ENCODE measurements at places on chromosomes 1 and 21. TPM values are rescaled to one million over a fixed set of nuclear protein-coding genes. Genes with fewer than 3 reads are reported as not detected.

DNA sequence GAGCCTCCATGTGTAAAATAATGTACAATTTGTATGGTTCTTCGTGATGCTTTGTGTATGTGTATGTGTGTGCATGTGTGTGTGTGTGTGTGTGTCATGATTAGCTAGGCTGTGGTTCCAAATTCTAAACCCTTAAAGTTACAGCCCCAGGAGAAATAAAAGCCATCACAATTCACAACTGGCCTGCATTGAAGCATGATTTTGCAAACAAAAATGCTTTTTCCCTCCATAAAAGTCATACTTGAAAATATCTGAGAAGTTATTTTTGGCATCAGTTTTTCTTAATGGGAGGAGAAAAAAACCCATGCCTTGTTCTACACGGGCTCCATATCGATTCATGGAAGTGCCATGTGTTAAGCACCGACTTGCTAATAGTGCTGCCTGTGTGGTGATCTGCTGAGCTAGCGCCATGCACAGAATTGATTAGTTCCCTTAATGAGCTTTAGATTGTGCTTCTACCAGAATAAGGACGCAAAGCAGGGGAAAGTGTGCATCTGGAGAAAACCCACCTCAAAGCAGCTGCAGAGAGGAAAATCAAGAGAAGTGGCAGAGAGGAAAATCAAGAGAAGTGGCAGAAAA lies 207.3 kb downstream of the DSCAM start:
- DNase-seq, result no peak

GRCh38 chr1:36560621-36561360 lies 78.1 kb upstream of the CSF3R start:
- DNase-seq, result no peak

DNA sequence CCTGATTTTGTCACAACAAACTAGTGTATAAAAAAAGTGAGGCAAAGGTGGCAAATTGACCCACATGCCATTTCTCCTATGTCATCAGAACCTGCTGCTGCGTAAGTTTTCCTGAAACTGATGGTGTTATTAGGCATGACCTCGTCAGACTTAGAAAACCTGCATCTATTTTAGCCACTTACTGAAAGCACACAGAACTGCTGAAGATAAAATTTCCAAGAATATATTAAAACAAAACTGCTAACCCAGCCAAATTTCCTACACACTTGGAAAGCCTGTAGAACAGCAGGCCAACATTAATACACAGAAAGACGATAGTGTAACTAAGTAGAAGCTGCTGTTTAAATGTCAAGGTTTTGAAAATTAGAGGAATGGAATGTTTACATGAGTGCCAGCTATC lies 674.5 kb upstream of the CXADR start:
- DNase-seq, result no peak

GRCh38 chr1:157310401-157310800 lies 172.2 kb upstream of the ETV3 start:
- DNase-seq, result no peak

GRCh38 chr1:29123887-29124365 lies at the start of gene TMEM200B:
TMEM200B (minus strand) TSS chr1:29123903; CDS start chr1:29121828, 2,075 bp downstream.
- DNase-seq, result no peak

DNA sequence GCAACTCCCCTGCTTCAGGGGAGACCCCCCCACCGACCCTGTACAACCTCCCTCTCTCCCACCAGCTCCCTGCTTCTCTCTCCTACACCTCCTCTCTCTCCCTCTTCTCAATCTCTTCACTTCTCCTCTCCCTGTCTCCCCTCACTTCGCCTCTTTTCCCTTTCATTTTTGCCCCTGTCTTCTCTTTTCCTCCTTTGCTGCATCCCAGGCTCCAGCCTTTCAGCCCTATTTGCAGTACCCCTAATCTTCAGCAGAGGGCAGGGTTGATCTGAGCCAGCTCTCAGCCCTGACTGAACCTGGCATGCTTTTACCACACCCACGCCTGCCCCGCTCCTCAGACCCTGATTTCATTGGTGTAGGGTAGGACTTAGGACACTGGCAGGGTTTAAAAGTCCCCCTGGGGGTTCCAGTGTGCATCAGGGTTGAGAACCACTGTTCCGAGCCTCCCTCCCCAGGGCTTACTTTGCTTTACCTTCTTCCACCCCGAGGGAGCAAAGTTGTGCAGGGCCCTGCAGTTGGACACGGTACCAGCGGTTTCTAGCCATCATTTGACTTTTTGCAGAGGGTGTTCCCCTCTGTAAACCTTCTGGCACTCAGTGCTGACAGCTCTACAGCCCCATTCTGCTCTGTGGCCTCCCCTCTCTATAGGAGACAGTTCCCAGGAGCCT lies 67.3 kb upstream of the CNTN2 start:
- peak; percentile 28 for DNase-seq

DNA sequence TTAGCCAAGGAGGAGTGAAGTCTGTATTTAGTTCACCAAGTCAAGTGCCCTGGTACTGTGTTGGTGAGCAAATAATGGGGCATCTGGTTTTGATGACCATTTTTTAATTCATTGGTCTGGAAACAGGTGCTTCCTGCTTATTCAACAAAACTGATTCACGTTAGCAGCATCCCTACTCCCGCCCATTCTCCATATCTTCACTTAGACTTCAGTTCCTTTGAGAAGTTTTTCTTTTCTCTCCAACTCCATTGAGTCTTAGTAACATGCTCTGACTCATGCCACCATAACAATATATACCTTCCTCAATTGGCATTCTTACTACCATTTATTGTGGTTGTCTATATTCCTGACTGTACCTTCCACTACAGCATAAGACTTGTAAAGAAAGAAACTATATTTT lies 468.9 kb downstream of the DPYD start:
- DNase-seq, result peak; percentile 73

DNA sequence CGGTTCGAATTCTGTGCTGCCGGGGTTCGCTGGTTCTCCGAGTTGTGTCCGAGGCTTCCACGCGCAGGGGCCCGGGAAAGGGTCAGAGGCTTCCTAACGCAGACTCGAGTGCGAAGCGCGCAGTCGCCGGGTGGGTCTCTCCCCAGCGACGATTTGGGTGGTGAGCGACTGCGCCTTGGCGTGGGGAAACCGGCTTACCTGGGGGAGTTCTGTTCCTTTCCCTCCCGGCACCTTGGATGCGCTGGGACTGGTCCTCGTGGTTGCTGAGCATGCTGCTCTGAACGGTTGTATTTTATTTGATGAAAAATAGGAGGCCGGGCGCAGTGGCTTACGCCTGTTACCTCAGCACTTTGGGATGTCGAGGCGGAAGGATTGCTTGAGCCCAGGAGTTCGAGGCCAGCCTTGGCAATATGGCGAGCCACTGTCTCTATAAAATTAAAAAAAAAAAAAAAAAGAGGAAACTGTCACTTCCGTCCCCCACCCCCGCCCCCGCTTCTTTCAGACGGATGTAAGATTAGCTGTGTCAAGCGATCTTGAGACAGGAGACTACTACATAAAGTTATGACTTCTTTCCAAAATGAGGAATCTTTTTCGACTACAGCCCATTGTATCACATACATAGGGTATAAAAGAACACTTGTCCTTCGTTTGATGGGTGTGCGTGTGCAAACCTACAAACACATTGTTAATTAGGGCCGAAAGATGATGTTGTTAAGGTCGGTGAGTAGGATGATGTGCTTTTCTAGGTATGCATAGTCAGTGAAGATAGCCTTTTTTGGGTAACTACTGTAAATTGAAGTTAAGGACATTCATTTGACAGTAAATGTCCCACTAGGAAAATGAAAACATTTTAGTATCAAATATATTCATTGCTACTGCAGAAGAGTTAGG lies at the start of gene CCDC18:
CCDC18 (plus strand) TSS at position 2 of the 891 bp plus-strand sequence. CDS start 2,638 bp downstream, outside the sequence.
- peak; percentile 11 for DNase-seq

DNA sequence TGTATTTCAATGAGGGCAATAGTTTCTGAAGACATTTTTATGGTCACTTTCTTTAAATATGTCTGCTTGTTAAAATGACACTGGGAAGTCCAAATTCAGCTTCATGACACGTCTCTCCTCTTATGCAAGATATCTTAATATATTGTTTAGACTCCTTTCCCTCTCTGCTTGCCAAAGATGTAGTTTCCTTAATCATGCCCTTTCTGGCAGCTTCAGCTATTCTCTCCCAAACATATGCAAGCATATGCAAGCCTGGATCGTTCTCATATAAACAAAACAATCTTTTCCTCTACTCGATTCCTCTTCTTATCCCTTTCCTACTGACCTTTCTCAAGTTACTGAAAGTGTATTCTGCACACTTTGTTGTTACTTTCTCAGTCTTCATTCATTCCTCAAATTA lies 372.2 kb downstream of the PTBP2 start:
- DNase-seq, result peak; percentile 55

- DNase-seq, result no peak
These were observed 77.1 kb downstream of the ITPKB start for GRCh38 chr1:226661965-226662364.

DNA sequence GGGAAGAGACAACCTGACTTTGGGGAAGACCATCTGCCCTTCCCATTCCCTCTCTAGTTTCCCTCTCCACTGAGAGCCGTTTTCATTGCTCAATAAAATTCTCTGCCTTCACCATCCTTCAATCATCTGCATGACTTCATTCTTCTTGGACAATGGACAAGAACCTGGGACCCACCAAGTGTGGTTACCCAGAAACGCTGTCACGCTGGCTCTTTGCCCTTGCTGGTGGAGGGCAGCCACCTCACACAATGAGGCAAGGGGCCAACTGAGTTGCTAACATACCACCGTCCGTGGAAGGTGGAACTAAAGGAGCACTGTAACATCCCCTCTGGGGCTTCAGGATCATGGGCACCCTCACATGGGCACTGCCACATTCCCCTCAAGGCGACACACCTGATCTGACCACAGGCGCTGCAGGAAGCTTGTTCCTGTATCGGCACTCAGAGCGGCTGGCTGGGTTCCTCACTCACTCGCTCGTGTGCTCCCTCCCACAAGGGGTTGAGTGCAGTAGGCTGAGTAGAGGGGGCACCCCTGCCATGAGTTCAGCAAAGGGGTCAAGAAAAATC lies 652.4 kb downstream of the PLPP3 start:
- no peak for DNase-seq

DNA sequence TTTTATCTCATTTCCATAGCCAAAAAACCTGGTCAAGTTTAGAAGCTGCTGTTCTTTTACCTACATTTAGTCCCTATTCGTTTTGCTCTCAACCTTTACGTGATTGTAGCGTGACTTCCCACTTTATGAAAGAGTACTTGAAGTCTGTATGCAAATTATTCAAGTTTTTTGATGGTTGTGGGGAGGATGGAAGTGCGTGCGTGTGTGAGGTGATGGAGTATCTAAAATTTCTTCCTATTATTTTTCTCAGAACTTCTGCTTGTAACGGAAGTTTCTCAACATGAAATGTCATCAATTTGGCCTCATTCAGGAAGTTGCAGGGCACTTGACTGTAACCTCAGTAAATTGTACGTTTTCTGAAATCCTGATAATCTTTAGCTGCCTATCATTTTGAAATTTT lies 64.0 kb downstream of the SAMSN1 start:
- no peak for DNase-seq

DNA sequence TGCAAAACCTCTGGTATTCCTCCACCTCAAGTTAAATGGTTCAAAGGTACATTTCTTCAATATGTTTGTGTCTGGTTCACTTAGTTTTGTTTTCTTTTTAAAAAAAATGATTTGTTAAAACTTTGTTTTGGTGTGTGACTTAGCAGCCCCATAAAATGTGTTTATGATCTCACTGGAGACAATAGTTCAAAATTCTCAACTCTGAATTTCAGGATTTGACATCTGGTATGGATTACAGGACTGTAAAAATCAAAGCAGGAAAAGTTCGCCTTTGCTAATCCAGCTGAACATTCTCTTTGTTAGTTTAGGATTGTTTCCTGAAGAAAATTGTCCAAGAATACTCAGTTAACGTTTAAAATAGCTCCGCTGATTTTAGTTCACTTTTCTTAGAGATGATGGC lies 231.7 kb downstream of the HMCN1 start:
- DNase-seq, result no peak

DNA sequence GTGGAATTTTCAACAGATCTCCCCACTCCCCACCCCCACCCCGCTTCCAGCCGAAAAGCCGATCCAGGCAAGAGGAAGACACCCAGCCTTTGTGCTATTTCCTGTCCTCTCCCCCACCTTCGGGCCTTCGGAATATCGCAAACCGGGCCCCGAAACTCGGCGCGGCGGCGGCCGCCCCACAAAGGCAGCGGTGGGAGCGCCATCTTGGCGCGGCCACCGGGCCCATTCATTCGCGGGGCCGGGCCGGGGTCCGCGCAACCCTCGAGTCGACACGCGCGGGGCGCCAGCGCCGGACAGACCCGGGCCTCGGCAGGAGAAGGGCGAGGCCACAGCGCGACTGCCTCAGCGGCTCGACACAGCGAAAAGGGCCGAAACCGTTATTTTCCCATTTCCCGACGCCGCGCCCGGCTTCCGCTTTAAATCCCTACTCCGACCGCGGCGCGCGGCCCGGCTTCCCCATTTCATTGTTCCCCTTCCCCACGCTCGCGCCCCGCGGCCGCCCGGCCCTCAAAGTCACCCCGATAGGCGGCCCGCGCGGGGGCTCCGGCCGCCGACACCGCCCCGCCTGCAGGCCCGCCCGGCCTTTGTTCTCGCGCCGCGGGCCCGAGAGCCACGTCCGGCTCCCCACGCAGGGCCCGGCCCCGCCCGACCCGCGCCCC lies 911 bp downstream of the GNB1 start:
- DNase-seq, result peak; percentile 55

GRCh38 chr1:214029796-214030195 lies 42.0 kb downstream of the PROX1 start:
- no peak for DNase-seq

GRCh38 chr1:84246213-84246612 lies 55.3 kb upstream of the SAMD13 start:
- DNase-seq, result peak; percentile 53

GRCh38 chr1:161791904-161792655 lies 26.0 kb downstream of the ATF6 start:
- peak; percentile 59 for DNase-seq

DNA sequence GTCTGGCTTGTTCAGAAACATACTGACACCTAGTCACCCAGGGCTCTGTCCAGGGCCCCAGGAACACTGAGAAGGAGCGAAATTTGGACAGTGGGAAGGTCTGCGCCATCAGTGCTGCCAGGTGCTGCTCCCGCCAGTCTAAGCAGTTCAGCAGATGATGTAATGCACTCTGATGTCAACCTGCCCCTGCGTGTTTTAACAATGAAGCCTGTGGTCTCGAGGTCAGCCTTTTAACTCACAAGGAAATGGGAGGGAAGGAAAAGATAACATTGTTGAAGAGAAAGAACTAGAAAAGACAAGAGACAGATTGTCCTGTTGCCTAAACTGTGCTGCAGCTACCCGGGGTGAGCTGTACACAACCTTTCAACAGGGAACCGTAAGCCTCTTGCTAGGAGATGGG lies 126.6 kb upstream of the IFFO2 start:
- DNase-seq, result no peak

TTC22 gene
- total RNA-seq, result not detected

AMY1A gene
- not detected for total RNA-seq

OR2G3 gene
- total RNA-seq, result not detected

JAM2 gene
- total RNA-seq, result 1.4 TPM

PGLYRP3 gene
- not detected for total RNA-seq

CHD1L gene
- 34.7 TPM for total RNA-seq

INSRR gene
- not detected for total RNA-seq

TENT5C gene
- total RNA-seq, result 1.9 TPM

CELA3B gene
- not detected for total RNA-seq

KCNC4 gene
- total RNA-seq, result 1.0 TPM

FCGR1A gene
- total RNA-seq, result not detected
